Fibroblast of lung (primary cell): ENCODE measurements at places on chromosomes 5 and 9.

DNA sequence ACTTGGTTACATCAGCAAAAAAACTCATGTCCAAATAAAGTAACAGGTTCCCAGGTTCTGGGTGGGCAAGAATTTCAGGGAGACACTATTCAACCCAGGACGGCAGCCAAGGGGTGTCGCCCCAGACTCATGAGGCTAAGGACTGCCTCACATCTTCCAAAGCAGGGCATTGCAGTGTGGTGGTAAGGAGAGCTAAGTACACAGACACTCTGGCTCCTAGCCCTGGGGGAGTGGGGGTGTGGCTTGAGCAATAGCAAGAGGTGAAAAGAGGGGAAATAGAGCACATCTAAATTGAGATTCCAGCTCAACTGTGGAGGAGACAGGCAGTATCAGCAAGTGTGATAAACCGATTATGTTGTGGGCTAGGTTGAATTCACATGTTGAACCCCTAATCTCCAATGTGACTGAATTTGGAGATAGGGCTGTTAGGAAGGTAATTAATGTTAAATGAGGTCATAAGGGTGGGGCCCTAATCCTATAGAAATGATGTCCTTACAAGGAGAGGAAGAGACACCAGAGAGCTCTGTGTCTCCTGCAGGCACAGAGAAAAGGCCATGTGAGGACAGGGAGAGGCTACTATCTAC lies 49.9 kb upstream of the MARCHF11 start:
- DNase-seq, result no peak

DNA sequence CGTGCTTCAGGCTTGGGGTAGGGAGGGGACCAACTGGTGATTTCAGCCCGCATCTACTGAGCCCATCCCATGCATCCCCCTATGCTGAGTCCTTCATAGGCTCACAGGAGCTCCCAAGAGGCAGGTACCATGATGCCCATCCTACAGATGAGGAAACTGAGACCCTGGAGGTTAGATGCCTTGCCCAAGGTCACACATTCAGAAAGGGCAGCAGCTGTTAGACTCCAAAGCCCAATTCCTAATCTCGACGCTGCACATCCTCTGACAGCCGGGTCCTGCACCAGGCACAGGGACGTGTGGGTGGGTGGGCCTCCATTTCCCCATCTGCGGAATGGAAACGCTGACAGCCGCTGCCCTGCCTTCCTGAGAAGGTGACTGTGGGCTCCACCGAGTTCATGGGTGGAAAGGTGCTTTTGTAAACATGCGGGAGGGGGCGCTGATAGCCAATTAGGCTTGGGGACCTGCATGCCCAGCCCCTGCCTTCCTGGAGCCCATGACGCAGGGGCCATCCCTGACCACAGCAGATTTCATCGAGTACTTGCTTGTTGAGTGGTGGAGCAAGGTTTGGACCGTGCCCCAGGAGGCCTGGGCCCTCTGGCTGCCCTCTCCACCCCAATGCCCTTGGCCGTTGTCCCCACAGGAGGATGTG lies 2.2 kb downstream of the DNM1 start:
- DNase-seq, result no peak

DNA sequence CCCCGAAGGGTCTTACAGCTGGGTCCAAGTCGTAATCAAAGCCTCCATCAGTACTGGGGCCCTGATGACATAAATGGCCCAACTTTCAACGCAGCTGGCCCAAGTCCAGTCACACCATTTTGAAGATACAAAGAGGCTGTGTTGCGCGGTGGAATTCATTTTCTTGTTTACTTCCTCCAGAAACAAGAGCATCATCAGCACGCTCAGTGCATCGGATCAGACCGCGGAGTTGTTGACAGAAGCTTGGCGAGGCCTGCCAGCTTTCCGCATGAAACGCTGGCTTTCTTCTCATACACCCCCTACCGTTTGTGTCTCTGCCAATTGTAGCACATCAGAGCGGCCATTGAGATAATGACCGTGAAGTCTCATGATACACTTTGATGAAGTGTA lies 101.7 kb upstream of the SPATA31D4 start:
- DNase-seq, result peak; percentile 90

DNA sequence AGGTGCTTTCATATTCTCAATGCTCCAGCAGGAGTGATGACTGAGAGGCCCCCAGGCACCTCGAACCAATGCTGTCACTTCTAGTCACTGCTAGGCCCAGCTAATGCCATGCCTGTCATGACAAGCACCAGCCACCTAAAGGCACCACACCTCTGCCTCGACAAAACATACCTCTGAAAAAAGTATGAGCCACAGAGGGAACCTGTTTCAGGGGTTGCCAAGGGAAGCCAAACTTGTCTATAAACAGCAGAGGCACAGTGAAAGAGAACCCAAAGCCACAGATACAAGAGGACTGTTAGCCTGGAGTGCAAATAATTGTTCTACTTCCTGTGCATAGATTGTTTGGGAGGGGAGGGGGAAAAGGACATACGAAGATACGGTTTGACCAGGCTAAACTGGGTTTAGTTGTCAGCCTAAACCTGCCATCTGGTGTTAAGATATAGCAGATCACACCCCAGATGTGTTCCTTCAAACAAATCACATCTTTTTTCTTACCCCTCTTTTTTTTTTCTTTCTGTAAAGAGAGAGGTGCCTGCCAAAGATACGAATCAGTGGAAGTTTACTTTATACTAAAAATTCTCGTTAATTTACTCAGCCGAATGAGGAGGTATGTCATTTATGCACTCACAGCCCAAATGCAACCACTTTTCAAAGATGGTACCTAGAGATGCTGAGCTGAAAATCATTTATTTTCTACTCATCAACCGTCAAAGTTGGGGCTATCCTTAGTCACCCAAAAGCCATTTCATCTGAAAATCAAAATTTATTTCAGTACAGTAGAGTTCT lies 45.7 kb downstream of the BNC2 start:
- DNase-seq, result peak; percentile 55

DNA sequence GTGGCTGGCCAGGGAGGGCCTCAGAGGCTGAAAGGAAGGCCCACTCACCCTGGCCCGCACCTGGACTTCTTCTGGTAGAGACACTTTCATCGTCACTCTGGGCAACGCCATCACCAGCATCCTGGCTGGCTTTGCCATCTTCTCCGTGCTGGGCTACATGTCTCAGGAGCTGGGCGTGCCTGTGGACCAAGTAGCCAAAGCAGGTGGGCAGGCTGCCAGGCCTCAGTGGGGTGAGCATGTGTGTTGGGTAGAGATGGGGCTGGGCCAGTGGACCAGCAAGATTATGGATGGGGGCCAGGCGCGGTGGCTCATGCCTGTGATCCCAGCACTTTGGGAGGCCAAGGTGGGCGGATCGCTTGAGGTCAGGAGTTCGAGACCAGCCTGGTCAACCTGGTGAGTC lies 12.6 kb downstream of the SLC6A7 start:
- no peak for DNase-seq

DNA sequence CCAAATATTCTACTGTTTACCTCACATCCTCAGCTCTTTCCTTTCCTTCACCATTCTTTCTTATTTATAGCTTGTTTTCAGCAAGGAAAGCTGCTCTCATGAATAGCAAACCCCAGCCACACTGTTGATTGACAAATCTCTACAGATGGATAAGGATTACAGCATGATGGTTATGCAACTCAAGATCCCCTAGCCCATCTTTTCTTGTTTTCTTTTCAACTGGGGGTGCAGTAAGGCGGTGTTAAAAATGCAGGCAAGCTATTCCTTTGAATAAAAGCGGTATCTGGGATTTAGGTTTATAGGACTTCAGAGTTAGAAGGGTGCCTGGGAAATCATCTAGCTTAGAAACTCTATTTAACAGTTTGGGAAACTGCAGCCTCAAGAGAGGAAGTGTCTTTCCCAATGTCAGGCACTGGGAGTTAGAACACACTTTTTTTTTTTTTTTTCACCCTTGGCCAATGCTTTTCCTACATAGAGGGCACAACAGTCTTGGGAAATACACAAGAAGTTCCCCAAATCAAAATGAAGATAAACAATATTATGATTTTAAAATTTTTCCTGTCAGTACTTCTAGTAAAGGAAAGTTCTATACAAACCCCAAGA lies 2.6 kb downstream of the SPARC start:
- no peak for DNase-seq

DNA sequence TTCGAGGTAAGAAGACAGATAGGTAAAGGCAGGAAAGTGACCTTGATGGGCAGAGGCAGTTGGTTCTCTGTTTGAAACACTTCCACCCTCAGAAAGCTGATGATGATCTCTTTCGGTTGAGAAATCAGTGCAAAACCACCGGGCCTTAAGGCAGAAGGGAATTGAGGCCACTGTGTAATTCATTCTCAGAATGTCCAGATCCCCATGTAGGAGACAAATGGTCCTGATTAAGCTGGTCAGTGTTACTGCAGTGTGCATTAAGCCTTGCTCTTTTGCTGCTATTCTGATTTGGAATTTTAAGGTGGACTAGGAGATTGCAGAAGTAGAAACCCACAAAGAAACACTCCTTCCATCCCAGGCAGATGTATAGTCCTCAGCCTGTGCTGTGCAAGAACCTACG lies 255.2 kb downstream of the ARHGAP26 start:
- no peak for DNase-seq

- no peak for DNase-seq
Observed at GRCh38 chr9:14180093-14180959, 133.6 kb downstream of the NFIB start.

GRCh38 chr9:112569186-112569585 lies 82.6 kb downstream of the KIAA1958 start:
- DNase-seq, result peak; percentile 97

DNA sequence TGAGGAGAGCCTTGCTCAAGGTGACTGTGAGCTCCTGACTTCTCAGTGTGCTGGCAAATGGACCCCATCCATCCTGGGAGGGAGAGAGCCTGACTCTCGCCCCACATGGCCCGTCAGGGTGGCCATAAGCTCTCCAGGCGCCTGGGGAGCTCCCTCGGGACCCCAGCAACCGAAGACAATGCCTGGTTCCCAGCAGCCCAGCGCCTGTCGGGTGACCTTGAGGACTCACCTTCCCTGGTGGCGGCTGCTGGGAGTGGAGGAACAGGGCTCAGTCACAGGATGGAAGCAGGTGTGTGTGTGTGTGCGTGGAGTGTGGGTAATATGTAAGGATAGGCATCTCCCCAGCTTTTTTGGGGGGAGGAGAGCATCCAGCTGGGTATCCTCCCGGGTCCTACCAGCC lies 190.3 kb downstream of the MELK start:
- no peak for DNase-seq

DNA sequence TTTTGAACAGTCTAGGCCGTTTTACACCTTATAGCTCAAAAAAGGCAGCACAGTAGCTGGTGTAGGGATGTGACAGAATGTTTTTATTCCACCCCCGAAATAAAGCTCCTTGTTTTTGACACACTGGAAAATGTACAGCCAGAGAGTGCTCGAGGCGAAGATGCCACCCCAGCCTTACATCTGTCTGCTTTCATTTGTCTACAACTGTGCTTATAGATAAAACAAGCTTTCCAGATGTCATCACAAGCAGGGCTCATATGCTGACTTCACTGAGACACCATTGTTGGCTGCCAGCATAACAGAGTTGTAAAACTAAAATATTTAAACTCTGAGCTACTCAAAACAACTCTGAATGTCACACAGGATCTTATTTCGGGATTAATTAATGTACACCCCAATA lies 386.3 kb downstream of the BNC2 start:
- no peak for DNase-seq

DNA sequence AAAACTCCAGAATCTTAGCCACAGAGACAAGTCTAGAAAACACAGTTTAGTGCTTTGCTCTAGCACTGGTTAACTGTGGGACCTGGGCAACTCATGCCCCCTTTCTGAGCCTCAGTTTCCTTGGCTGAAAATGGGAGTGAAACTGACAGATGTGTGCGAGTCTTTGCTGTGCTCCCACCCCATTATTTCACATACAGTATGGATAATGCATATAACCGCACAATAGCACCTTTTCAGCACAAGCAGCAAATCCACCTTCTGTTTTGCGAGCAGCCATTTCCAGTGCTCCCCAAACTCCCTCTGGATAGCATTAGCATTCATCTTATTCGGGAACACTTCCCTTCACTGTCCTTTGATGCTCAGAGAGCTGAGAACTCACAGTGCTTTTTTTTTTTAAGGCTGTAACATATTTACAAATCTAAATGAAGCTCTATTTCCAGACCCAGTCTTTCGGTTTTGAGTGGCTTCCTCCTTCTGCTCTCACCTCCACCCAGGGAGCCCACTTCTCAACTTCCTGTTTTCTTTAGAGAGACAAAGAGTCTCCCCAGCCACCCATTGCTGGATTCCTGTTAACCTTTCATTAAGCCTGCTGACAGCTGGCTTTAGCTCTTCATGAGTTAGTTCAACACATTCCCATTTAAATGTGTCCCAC lies 49.2 kb downstream of the TIMD4 start:
- no peak for DNase-seq

DNA sequence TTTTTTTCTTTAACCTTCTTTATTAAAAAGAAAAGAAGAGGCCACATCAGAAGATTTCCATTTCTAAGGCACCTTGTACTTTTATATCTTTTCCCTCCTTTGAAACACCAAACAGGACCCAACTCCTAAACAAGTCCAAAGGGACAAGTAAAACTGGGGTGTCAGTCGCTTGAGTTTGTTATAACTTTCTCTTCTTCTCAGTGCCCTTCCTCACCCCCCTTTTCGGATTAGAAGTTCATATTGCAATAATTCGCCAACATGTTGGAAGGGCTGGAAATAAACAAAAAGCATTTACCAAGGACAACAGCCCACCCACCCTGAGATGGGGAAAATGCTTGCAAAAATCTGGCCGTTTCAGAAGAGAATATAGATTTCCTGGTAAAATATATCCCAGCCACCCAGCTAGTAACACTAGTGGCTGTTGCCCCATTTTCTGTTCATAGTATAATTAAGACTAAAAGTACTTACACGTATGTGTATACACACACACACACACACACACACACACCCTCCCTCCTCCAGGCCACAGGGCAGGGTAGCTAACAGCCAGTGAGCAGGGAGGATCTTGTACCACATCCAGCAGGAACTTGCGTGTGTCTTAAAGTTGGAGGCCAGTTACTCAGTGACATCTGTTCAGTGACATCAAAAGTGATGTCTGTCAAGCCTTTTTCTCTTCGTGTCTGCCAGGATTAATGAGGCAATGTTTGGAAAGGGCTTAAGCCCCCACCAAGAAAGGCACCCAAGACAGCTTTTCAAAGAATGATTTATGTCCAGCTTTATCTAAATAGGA lies 149.1 kb upstream of the KLF4 start:
- DNase-seq, result peak; percentile 95

DNA sequence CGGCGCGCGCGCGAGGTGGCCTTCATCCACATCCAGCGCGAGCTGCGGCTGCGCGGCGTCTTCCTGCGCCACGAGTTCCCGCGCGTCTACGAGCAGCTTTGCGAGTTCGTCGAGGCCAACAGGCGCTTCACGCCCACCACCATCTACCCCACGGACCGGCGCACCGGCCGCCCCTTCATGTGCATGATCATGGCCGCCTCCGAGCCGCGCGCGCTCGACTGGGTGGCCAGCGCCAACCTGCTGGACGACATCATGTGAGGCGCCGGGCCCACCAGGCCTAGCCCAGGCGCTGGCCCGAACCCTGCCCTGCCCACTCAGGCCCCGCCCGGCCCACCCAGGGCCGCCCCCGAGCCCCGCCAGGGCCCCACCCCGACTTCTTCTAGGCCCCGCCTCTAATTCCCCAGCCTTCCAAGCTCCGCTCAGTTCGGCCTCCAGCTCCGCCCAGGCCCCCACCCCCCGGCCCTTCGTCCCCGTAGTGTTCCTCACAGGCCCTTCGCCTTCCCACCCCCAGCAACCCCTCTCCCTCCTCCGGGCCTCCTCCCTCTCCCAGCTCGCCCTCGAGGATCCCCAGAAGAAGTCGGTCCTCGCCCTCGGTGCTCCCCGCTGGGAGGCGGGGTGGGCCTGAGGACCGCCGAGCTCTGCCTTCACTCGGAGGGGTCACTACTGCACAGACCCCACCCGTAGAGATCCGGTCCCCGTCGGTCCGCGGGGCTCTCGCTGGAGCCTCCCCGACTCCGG lies 2.0 kb upstream of the PHPT1 start:
- peak; percentile 57 for DNase-seq

- no peak for DNase-seq
Observed at GRCh38 chr5:90307322-90307721, 102.2 kb downstream of the CETN3 start.
